ENCODE measurements at places on chromosomes 7 and 10. TPM values are rescaled to one million over a fixed set of nuclear protein-coding genes. Genes with fewer than 3 reads are reported as not detected.

Gene LLCFC1
- total RNA-seq: not detected

Gene PHTF2
- 119 TPM for total RNA-seq

Gene LRRC18
- total RNA-seq: not detected

Gene MYOZ1
- 0.32 TPM for total RNA-seq

Gene SLC18A2
- total RNA-seq: under 0.01 TPM
